Liver (tissue), 10 donors: ENCODE measurements at places on chromosomes 4 and X. TPM values are rescaled to one million over a fixed set of nuclear protein-coding genes. Genes with fewer than 3 reads are reported as not detected.

The DCAF4L1 gene
- polyA plus RNA-seq, result 0.08 TPM

The IL9R gene
- 0.07 TPM for polyA plus RNA-seq

The HPGD gene
- polyA plus RNA-seq, result 90.0 TPM

GRCh38 chrX:22135171-22135711, 103.1 kb downstream of the PHEX start:
- no peak for DNase-seq

- DNase-seq, result no peak
These were observed 104.9 kb upstream of the PRPS2 start for GRCh38 chrX:12686331-12686730.

GRCh38 chr4:152399246-152399645, 136.6 kb downstream of the FBXW7 start:
- DNase-seq, result no peak

DNA sequence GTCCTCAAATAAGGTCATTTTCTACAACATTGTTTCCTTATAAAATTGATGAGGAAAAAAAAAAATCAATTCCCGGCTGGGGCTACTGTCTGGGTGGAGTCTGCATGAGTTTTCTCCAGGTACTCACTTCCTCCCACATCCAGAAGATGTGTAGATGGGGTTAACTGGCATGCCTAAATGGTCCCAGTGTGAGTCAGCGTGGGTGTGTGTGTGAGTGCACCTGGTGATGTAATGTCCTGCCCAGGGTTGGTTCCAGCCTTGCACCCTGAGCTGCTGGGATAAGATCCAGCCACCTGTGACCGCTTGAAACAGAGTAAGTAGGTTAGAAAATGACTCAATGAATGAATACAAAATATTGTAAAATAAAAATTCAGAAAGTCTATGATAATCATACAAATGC, 11.1 kb downstream of the USP26 start:
- DNase-seq, result no peak

DNA sequence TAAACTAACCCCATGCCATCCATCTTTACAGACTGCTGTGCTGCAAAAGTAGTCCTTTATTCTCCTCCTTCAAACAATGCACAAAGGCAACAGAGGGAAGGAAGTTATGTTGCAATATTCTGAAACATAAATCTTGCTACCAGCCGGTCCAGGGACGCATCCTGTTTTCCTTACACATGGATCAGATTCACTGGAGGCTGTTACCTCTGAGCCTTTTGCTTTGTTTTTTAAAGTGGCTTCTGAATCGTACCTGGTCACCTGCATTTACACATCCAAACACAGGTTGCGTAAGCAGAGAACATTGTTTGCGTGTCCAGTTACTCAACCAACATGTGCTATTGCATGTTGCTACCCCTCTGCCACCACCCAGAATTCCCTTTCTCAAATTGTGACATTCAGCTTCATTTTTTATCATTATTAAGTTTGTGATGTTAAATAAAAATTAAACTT, 8.8 kb downstream of the PPARGC1A start:
- DNase-seq, result peak; percentile 38

DNA sequence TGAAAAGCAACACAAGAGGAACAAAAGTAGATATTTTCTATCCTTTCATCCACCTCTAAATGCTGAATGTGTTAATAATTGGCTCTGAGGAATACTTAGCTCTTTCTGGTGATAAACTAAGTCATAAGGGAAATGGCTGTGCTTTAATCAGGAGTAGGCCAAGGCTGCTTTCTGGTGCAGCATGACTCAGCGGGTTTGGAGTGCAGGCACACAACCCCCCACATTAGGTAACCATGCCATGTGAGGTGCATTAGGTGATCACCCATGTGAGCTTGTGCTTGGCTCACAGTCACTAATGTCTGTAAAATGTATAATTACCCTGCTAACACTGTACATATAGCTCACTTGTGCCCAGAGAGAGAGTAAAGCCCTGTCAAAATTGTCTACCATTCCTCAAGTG, 57.2 kb downstream of the USP38 start:
- no peak for DNase-seq

GRCh38 chr4:152850377-152850776, 70.6 kb downstream of the ARFIP1 start:
- DNase-seq, result no peak
